ENCODE measurements at places on chromosomes 6 and 20.

DNA sequence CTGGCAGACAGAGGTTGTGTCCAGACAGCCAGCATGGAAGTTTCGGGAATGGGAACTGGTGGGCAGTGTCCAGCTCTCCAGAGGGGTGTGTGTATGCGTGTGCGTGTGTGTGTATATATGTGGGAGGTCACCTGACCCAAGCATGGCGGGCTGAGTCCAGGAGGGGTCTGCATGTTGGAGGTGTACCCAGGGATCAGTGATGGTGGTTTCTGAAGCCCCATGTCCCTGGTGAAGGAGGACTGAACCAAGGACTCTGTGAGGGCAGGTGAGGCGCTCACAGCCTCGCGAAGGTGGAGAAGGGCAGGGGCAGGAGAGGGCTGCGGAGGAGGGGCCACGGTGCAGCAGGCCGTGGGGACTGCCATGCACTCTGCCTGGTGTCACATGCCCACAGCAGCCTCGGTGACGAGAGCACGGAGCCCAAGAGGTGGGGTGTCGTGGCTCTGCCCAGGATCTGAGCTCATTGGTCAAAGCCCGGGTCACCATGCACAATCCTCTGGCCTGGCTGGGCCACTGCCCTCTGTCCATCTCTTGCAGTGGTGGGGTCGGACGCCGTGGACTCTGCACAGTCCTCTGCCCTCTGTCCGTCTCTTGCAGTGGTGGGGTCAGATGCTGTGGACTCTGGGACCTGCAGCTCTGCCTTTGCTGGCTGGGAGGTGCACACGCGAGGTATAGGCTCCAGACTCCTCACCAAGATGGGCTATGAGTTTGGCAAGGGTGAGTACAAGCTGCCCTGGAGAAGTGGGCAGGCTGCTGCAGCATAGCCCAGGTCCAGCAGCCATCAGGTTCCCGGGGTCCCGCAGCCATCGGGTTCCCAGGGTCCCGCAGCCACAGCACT lies 2.1 kb upstream of the LIME1 start:
- DNase-seq, result no peak

DNA sequence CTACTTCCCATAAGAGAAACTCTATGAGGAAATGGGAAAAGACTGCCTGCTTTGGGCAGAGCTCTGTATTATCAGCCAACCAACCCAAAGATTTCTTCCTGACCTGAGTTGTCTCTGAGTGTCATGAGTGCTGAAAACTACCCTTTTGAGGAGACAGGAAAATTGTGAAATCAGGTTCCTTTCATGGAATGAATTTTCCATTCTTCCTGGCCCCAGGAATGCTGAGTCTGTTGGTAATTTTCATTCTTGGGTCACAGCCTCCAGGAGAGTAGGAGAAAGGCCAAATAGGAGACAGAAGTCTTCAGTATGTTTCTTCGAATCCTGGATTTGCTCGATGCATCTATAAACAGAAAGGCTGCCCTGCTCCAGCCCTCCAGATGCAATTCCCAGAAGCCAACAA lies 53.6 kb downstream of the SCML4 start:
- no peak for DNase-seq

DNA sequence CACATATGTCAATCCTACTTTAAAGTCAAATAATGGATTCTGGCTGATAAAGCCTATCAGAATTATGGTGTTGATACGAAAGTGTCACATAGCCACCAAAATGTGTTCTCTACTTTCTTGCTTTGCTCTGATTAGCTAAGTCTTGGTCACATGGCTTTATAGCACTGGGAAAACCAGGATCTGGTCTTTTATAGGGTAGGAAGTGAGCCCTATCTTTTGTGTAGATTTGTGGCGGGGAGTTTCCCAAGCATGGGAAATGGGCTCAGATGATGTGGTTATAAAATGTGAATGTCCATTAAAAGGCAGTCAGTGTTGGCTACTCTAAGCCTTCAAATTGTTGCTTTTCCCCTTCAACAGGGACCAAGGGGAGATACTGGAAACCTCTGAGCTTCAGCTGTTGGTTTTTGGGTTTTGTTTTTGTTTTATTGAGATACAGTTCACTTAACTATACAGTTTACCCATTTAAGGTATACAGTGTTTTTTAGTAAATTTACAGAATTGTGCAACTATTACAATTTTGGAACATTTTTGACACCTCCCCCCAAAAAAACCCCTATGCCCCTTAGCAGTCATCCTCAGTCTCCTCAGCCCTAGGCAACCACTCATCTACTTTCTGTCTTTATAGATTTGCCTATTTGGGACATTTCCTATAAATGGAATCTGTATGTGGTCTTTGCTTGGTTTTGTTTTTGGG lies 12.2 kb downstream of the RRP36 start:
- DNase-seq, result no peak

GRCh38 chr6:131367206-131367873 lies 205.7 kb upstream of the ARG1 start:
- no peak for DNase-seq

DNA sequence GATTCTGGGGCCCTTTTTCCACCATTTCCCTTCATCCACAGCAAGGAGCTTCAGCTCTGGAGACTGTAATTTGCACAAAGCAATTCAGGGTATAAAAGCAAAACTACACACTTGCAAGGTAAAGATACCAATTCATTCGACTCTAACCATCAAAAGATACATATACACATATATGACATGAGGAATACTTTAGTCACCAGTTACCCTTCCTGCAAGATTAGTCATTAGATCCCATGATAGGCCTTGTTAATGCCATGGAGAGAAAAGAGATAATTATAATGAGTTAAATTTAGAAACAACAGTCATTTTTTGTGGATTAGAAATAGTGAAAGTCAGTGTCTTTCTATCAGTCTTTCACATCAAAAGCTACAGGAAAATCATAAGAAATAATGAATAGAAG lies 204.2 kb downstream of the KCNQ5 start:
- DNase-seq, result no peak

- no peak for DNase-seq
Measured at GRCh38 chr6:153424719-153425400, 293.8 kb upstream of the RGS17 start.

GRCh38 chr6:11226005-11226404 lies 6.5 kb downstream of the NEDD9 start:
- no peak for DNase-seq

- no peak for DNase-seq
Measured at GRCh38 chr6:144989319-144990107, 704.4 kb downstream of the UTRN start.

DNA sequence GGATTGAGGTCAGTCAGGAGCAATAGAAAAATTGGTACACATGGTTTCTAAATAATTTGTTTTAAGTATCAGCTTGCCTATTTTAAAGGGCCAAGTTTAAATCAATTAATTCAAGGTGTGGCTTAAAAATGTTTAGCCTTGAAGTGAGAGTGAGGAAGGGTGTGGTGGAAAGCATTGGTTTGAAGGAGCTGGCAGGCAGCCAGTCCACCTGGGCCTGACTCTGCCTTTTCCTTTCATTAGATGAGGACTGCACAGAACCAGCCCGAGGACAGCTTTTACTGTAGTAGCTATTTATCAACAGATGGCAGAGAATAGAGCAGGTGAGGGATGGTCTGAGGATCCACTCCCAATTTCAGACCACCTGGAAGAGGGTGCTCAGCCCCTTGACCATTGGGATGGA lies 42.4 kb downstream of the DHX35 start:
- peak; percentile 5 for DNase-seq

DNA sequence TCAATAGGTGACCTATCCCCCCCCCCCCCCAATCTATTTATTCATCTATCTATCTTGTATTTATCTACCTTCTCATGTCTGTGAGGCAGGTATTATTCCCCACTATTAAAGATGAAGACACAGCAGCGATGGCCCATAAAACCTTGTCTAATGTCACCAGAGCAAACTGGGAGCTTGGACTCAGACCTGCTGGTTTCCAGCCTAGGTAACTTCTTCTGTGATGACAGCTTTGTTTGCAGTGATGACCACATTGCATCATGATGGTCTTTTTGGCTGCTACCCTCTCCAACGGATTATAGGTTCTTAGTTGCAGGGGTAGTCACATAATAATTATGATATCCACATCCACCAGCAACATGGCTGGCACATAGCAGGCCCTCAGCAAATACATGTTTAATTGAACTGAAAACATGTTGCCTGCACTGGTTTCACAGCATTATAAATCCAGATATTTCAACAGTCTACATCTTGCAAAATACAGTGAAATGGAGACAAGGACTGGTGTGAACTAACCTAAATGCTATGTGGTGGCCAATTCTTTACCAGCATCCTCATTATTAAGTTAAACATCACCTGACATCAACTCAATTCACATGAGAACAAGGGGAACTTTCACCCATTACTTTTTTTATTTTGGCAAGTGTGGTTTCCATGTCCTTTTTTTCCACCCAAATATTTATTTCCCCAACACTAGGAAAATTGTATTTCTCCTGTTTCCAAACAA lies 712.5 kb upstream of the NRSN1 start:
- no peak for DNase-seq

GRCh38 chr20:55928266-55928665 lies 77.1 kb downstream of the CBLN4 start:
- no peak for DNase-seq

- no peak for DNase-seq
Measured at GRCh38 chr6:72952808-72953630, 272.3 kb downstream of the KHDC1L start.

All from stimulated activated CD8-positive, alpha-beta memory T cell treated with anti-CD3 and anti-CD28 coated beads, Interleukin-2, amount 100 ng/mL, for 1 hour (primary cell).